ENCODE measurements at places on chromosomes 2 and 18.

DNA sequence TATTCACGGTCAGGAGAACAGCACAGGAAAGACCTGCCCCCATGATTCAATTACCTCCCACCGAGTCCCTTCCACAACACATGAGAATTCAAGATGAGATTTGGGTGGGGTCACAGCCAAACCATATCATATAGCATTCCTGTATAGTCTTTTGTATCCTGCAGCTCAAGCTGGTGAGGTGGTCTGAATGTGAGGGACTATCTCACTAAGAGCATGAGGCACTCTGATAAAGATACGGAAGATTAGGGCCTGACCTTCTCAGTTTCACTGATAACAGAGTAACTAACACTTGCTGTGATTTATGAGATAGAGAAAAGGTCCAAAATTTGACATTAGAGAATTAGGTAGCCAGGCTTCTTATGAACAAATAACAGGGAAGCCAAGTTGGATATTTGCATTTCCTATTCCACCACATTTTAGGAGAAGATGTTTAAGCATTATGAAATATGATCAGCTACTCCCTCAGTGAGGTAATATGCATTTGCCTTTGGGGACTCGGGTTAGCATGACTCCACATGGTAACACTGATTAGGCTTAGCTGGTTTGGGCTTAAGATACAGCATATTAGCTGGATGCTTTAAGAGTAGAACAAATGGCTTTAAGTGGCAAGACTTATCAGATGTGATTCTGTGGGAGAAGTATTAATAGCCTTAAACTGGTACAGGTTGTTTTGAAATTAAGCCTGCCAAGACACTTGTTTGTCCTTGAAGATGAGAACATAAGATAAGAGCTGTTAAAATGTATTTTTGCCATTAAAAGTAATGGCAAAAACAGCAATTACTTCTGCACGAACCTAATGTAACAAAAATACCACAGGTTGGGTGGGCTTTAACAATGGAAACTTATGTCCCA, 106.9 kb upstream of the MSTN start:
- DNase-seq, result no peak

GRCh38 chr2:84327645-84328249, 131.3 kb downstream of the SUCLG1 start:
- no peak for DNase-seq

- no peak for DNase-seq
Observed at GRCh38 chr2:53403792-53404413, 363.7 kb upstream of the CHAC2 start.

GRCh38 chr2:160584972-160585494, 91.4 kb upstream of the RBMS1 start:
- DNase-seq, result no peak

DNA sequence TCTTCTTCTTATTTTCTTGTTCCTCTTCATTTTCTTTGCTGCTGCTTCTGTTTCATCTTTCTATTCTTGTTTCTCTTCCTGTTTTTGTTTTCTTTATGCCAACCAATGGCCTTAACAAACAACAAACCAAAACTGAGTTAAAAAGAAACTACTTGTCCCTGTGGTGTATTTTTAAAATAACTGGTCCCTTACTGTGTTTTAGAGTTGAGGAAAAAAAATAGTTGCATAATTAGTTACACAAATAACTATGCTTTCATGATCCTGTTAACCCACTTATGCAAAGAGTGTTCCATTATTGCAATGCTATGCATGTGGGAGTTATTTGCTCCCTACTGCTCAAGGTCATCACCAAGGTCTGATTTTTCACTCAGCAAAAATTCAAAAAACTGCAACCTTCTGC, 39.5 kb upstream of the IMP4 start:
- DNase-seq, result no peak

DNA sequence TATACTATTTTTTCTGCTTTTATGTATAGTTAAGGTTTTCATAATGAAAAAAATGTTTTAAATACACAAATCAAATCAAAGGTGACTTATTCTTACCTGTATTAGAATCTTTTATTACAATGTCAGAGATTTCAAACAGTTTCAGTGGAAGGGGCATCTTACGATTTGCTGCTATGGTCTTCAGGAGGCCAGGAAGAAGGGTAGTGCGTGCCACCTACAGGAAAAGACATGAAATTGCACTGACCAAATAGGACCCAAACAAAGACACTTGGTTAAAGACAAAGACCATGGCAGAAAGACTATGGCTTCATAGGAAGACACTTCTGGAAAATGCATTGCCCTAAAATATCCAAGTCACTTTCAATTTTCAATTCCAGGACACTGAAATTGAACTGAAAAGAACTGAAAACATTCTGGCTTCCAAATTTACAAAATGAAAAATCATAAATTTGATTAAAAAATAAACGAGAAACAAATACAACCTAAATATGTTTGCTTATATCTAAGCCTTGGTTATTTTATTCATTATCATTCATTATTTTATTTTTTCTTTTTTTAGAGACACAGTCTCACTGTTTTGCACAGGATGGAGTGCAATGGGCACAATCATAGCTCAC, 42.1 kb downstream of the FARSB start:
- no peak for DNase-seq

DNA sequence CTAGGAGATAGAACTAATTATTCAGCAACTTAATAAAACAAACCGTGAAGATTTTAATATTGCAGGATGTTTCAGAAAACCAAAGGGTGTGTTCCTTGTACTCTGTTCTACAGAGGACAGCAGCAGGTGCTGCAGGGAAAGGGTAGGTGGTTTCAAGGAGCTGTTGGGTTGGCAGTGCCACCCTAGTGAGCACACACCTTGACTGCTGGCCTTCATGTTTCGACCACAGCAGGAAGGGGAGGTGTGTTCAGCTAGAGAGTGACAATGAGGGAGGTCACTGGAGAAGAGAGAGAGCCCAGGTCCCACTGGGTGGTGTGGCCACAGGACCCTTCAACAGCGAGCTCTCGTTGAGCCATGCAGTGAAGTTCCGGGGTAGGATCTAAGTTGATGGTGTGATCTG, 98.6 kb downstream of the ZNF236 start:
- no peak for DNase-seq

- no peak for DNase-seq
Observed at GRCh38 chr18:73316513-73316912, 448.7 kb upstream of the NETO1 start.

DNA sequence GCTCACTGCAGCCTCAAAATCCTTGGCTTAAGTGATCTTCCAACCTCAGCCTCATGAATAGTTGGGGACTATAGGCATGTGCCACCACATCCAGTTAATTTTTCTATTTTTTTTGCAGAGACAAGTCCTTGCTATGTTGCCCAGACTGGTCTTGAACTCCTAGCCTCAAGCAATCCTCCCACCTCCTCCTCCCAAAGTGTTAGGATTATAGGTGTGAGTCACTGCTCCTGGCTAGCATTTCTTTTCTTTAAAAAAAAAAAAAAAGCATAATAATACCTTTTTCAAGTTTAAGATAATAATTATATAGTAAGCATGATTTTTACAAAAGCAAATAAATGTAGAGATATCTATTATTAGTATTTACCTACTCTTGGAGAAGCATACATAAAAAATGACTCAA, 36.1 kb downstream of the PPP4R1 start:
- DNase-seq, result no peak

GRCh38 chr18:75205514-75206132, 3.3 kb downstream of the PTGR3 start:
- no peak for DNase-seq

DNA sequence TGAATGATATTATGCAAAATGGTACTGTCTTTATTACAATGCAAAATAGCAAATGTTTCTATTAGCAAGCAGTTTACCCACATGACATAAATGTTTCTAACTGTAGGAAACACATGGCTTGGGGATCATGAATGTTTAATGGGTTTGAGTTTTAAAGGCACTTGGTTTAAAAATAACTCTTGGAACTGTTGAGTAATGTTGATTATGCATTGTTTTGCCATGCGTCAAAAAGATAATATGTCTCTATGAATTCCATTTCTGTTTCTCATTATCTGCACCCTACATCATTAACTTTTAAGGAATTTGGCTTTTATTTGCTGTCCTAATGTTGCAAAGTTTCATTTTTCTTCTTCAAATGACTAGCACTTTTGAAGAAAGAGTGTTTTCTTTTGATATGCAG, 1355.5 kb downstream of the SUCLG1 start:
- no peak for DNase-seq

- DNase-seq, result no peak
Observed at GRCh38 chr18:10475276-10475653, 20.8 kb downstream of the APCDD1 start.

DNA sequence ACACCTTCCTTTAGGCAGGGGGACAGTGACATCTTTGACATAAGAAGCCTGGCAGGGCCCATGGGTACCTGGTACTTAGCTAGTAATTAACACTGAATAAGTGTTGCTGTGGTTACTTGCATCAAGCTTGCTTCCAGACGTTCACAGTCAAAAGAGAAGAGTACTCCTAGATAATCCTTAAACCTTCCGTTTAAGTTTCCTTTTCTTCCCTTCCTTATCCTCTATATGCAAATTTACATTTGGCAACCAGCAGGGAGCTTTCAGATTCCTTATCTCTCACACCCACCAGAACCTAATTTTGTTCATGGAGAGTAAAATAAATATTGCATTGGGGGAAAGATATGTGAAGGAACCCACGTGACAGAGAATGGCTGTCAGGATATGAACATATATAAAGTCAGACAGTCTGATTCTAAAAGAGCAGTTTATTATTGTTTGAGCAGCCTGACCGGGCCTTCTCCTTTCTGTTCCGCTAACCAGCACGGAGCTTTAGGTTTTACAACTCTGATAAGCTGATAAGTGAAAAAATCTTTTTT, 7.8 kb upstream of the RAB31 start:
- no peak for DNase-seq

GRCh38 chr2:109369671-109370191, 240.7 kb downstream of the SH3RF3 start:
- no peak for DNase-seq

- no peak for DNase-seq
Observed at GRCh38 chr18:31612124-31612523, 20.4 kb downstream of the TTR start.

GRCh38 chr2:88683160-88684021, 8.1 kb upstream of the RPIA start:
- no peak for DNase-seq

DNA sequence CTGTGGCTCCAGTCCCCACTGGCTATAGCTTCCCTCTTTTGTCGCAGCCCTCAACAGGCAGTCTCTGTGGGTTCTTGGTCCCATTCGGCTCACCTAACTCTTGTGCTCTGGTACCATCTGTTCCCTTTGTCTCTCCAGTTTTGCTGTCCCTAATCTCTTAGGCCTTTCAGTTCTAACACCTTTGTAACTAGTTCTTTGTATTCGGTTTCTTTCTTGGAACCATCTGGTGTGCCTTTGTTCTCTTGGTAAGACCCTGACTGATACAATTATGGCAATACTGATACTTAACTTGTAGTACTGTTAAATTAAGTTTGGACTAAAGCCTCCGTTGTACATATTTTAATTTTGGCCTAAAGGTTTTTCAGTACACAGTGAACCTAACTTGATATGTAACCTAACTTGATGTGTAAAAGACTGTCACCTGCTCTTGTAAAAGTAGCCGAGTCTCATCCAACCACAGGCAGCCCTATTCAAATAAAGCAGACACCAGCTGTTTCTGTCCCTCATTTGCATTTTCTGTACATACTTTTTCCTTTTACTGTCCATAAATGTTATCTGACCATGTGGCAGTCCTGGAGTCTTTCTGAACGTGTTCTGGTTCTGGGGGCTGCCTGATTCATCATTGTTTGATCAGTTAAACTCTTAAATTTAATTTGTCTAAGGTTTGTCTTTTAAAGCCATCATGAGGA, 4.8 kb upstream of the MRPL44 start:
- DNase-seq, result no peak

- DNase-seq, result no peak
Observed at GRCh38 chr2:129922571-129923264, 56.7 kb upstream of the RAB6C start.

GRCh38 chr2:104286841-104287240, 567.1 kb upstream of the POU3F3 start:
- no peak for DNase-seq

- DNase-seq, result no peak
Observed at GRCh38 chr2:239144713-239144999, 256.2 kb downstream of the HDAC4 start.

DNA sequence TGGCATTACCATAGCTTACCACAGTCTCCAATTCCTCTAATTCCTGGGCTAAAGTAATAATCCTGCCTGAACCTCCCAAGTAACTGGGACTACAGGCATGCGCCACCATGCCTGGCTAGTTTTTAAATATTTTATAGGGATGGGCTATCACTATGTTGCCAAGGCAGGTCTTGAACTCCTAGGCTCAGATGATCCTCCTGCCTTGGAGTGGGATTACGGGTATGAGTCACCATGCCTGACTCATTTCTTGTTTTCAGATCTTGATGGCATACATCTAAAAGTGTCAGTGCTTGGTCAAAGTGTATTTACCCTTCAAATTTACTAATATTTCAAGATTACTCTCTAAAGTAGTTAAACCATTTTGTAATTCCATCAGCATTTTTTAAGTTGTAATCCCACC, 9.4 kb upstream of the SOCS6 start:
- no peak for DNase-seq

DNA sequence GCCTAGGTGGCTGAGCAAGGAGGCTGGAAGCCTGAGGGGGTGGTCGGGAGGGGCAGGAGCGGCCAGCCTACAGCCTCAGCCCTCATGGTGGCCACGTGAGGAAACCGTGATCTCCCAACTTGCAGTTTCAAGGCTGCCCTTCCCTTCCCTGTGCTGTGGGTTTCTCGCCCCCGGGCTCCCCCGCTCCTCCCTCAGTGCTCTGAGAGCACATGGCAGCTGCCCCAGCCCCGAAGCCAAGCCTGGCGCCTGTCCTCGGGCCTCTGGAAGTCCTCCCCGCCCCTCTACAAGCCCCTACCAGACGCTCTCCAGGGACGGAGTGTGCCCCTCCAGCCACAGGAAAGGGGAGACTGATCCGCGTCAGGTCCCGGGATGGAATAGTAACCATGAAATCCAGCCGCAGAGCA, 586 bp upstream of the ANKRD23 start:
- no peak for DNase-seq

DNA sequence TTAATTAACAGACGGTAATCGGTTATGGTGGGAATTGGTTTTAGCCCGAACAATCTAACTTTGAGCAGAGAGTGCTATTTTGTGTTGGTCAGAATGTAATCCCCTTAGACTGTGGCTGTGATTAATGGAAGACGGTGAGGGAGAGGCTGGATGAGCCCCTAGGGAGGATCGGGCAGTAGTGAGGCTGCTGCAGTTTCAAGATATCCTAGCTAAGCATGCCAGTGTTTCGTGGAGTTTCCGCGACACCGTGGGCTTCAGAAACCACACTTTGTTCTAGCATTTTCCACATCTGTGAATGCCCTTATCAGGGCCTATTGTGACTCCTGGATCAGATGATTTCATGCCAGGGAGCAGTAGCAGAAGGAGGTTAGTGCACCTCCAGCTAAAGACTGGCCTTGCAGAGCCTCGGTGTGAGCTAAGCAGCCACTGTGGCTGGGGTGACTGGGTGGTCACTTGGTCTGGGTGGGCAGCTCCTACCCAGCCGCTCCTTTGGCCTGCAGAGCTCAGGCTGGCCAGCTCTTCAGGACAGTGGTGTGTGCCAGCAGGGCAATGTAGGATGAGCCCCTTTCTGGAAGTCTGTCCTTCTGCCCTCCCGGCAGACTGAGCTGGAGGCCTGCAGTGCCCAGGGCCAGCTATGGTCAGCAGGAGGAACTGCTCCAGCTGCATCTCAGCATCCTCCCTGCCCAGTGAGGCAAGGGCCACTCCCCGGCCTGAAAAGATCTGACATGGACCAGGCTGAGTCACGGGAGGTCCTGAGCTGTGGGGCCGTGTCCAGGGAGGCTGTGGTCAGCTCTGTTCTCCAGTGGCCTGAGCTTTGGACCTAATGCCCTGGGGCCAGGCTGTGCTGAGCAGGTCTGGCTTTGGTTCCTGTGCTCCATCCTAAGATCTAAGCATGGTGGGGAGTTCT, 142.6 kb upstream of the GPC1 start:
- no peak for DNase-seq
